Pancreas (tissue), 10 donors: ENCODE measurements at places on chromosomes 6 and 20.

DNA sequence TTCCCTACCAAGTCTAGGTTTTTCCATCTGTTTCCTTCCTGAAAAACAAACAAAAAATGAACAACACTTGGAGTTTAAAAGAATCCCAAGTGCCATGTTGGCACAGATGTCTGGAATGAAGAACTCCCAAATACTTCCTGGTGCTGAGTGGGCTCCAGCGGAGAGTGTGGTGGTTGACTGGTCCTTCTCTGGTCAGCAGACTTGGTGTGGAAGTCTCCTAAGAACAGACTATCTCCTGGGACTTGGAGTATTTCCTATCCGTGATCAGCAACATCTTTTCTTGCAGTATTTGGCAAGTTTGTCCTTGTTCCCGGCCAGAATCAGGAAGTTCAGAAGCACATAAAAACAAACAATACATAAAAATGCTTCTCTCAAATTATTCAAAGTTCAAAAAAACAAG lies 154.1 kb downstream of the MTFR2 start:
- H3K4me1 ChIP-seq: no peaks in the 10 kb centered on the region
- no peaks in the 10 kb centered on the region for H3K36me3 ChIP-seq
- H3K27ac ChIP-seq: no peak overlapping the region
- no peak overlapping the region for H3K4me3 ChIP-seq

- no peak for DNase-seq
- no peaks in the 10 kb centered on the region for H3K4me1 ChIP-seq
- no peak overlapping the region for H3K27ac ChIP-seq
- no peaks in the 10 kb centered on the region for H3K36me3 ChIP-seq
These were observed 519.4 kb upstream of the ZNF337 start for GRCh38 chr20:26216025-26216424.

DNA sequence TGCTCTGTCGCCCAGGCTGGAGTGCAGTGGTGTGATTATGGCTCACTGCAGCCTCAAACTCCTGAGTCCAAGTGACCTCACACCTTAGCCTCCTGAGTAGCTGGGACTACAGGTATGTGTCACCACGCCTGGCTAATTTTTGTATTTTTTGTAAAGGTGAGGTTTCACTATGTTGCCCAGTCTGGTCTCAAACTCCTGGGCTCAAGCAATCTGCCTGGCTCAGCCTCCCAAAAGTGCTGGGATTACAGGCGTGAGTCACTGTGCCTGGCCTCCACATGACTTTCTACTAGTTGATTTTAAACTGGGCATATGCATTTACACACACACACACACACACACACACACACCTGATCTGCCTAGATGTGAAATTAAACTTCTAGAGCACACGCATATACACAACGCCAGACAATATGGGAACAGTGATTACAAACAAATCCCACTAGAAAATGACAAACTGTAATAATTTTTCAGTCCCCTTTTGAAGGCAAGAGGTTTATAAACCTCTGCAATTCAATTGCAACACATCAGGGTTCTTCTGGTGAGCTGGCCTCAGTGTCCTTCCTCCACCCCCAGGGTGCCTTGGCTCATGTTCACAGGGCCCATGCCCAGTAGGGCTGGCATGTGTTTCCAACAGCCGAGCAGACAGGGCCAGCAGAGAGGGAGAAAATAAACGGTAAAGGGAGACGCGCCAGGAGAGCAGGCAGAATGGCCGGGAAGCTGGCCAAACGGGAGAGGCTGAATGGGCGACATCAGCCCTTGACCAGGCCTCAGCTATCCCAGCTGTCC lies 31.2 kb downstream of the PARD6B start:
- H3K27me3 ChIP-seq: no peaks in the 10 kb centered on the region
- H3K4me1 ChIP-seq: peaks cover 32% of the 10 kb centered on the region
- H3K4me3 ChIP-seq: no peak overlapping the region
- DNase-seq: peak; percentile 89
- no peaks in the 10 kb centered on the region for H3K36me3 ChIP-seq

- no peak overlapping the region for H3K4me3 ChIP-seq
- no peak overlapping the region for H3K27ac ChIP-seq
- H3K36me3 ChIP-seq: no peaks in the 10 kb centered on the region
- H3K4me1 ChIP-seq: no peaks in the 10 kb centered on the region
These were observed 660.4 kb upstream of the FLRT3 start for GRCh38 chr20:14997791-14998190.

DNA sequence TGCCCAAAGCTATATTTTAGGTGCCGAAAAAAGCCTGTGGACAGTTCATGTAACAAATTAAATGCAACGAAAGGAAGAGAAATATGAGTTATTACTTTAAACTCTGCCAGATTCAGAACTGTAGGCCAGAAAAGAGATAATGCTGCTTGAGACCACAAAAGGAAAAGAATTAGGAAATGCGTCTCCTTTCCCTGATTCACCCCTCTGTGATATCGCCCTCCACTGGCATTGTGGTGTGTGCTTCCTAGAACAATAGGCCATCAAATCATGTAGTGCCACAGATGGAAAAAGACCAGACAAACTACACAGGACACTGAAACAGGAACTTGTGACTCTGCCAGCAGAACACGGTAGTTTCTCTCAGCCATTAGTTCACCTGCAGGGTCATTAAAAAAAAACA lies 14.7 kb upstream of the LAMA4 start:
- no peak overlapping the region for H3K4me3 ChIP-seq
- no peak overlapping the region for H3K27ac ChIP-seq
- no peaks in the 10 kb centered on the region for H3K27me3 ChIP-seq
- no peak for DNase-seq
- no peaks in the 10 kb centered on the region for H3K4me1 ChIP-seq

DNA sequence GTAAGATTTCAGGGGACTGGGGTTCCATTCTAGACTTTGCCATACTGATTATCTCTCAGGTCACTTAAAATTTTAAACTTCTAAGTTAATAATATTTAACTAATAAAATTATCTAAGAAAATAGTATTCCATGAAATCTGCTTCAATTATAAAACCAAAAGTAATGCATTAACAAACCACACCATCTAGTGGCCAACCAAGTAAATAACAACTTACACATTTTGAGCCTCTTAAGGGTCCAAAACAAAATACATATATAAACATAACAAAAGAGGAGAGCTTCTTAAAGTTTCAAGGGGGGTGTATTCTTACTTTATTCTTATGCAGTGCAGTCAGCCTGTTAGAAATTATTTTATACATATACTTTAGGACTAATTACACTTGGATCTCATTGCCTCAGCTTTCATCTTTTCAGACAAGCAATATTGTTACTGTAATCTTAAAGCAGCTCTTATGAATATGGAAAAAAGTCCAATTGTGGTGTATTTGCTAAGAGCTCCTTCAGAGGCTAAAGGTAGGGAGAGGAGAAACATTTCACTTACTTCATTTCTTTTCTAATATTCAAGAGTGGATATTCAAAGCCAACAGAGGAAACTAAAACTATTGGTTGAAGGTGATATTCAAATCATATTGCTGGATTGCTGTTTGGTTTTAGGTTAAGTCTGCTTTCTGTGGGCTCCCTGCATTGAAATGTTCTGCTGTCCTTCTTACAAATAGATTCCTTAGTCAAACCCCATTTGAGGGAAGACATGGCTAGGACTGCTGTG lies 199.7 kb upstream of the SIM1 start:
- peaks cover 8% of the 10 kb centered on the region for H3K4me1 ChIP-seq
- no peak overlapping the region for H3K4me3 ChIP-seq
- H3K27me3 ChIP-seq: no peaks in the 10 kb centered on the region
- H3K36me3 ChIP-seq: no peaks in the 10 kb centered on the region
- no peak overlapping the region for H3K27ac ChIP-seq
- no peak for DNase-seq

DNA sequence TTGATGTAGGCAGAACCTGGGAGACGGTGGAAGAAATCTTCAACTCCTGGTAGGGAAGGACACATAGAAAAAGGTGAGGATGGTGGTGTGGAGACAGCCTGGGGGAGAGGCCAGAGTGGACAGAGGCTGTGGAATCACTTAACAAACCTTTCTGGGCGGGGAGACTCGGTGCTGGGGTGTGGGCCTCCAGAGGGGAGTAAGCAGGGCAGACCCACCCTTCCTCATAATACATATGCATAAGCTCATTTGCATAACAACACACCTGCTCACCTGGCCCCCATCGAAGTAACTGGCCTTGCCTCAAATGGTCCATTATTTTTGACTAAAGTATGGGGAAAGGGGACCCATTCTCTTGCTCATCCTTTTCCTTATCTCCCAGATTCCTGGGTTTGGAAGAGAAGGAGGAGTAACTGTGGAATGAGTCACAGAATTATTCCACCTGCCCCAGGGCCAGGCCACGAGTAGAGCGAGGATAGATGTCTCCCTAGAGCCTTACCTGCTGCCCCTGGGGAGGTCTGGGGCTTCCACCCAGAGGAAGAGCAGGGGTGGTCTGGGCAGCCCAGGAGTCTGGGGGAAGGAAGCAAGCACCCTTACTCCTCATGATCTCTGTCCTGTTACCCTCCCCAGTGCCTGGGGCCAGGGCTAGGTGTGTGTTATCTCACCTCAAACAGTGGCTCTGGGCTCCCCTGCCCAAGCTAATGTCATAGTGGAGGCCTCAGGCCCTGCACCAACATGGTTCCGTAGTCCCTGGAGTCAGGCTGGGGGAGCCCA lies 10.7 kb upstream of the VEGFA start:
- DNase-seq: no peak
- no peaks in the 10 kb centered on the region for H3K36me3 ChIP-seq
- no peak overlapping the region for H3K4me3 ChIP-seq
- no peak overlapping the region for H3K27ac ChIP-seq
- no peaks in the 10 kb centered on the region for H3K4me1 ChIP-seq

DNA sequence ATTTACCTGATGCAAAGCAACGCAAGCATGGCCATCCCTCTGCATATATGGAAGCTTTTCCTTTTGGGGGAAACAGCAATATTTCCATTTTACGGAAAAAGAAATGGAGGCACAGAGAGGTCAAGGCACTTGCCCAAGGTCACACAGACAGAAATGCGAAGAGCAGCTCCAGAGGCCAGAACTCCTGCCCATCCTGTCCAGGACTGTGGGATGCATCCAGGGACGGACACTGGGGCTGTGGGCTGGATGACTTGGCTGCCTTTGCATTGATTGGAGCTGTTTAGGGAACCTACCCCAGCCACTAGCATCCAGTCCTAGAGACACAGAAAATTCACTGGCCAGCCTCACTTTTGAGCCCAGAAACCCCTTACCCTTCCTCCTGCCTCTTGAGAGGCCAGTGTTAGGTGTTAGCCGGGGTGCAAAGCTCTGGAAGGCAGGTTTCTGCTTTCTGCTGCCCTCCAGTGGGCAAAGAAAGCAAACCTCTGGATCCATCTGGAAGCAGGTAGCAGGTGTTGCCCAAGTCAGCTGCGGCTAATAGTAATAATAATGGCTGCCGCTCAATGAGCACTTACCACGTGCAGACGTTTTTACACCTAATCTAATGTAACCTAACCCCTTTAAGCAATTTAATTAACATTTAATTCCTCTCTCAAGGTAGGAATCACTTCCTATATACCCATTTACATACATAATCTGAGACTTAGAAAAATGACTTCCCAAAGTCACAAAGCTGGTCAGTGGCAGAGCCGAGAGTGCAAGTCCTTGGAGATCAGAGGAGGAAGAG lies 31.7 kb upstream of the CCN5 start:
- DNase-seq: peak; percentile 73
- H3K36me3 ChIP-seq: no peaks in the 10 kb centered on the region

DNA sequence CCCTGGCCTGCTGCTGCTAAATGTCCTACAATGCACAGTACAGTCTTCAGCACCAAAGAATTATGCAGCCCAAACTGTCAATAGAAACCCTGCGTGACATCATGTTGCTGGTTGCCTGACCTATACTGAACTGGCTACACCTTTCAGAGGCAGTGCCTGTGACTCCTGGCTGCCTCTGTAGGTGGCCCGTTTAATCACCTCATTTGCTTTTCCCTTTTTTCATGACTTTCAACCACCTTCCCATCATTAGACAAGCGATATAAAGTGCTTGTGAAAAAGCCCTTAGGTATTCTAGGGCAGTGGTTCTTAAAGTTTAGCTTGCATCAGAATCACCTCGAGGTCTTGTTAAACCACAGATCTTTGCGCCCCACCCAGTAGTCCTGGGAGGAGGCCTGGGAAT lies 33.0 kb upstream of the RIPOR2 start:
- no peak overlapping the region for H3K27ac ChIP-seq
- H3K36me3 ChIP-seq: no peaks in the 10 kb centered on the region
- H3K4me1 ChIP-seq: no peaks in the 10 kb centered on the region
- DNase-seq: no peak
- H3K4me3 ChIP-seq: no peak overlapping the region

DNA sequence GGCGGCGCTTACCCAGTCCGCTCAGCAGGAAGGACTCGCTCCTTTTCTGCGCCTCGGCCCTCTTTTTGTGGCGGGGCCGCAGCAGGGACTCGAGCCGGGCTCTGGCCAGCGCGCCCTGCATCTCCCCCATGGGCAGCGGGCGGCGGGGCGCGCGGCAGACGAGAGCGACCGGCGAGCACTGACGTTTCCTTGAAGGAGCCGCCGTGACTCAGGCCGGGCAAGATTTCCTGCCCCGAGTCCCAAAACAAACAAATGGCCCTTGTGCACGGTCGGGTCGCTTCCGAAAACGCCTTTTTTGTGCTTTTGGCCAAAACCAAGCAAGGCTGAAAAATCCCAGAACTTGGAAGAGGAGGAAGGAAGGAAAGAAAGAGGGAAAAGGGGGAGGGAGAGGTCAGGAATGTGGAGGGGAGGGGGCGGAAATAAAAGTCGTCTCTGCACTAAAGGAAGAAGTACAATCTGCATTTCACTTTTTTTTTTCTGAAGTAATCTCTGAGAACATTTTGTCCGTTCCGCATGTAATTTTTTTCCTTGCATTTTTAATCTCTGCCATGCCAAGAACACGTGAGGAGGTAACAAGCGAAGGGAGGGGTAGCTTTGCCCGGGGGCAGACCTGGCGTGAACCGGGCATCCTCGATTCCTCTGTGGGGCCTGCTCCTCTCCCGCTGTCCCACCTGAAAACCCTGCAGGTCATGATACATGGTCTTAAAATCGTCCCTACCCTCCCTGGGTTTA lies 123.3 kb upstream of the SLC2A12 start:
- peak overlapping the region; percentile 72 for H3K4me3 ChIP-seq
- H3K27me3 ChIP-seq: no peaks in the 10 kb centered on the region
- DNase-seq: peak; percentile 86
- peak overlapping the region; percentile 95 for H3K27ac ChIP-seq
- peaks cover 12% of the 10 kb centered on the region for H3K4me1 ChIP-seq

- no peak overlapping the region for H3K27ac ChIP-seq
- H3K27me3 ChIP-seq: no peaks in the 10 kb centered on the region
- peaks cover 48% of the 10 kb centered on the region for H3K4me1 ChIP-seq
These were observed 2.8 kb downstream of the UNC5CL start for GRCh38 chr6:41036186-41036585.

DNA sequence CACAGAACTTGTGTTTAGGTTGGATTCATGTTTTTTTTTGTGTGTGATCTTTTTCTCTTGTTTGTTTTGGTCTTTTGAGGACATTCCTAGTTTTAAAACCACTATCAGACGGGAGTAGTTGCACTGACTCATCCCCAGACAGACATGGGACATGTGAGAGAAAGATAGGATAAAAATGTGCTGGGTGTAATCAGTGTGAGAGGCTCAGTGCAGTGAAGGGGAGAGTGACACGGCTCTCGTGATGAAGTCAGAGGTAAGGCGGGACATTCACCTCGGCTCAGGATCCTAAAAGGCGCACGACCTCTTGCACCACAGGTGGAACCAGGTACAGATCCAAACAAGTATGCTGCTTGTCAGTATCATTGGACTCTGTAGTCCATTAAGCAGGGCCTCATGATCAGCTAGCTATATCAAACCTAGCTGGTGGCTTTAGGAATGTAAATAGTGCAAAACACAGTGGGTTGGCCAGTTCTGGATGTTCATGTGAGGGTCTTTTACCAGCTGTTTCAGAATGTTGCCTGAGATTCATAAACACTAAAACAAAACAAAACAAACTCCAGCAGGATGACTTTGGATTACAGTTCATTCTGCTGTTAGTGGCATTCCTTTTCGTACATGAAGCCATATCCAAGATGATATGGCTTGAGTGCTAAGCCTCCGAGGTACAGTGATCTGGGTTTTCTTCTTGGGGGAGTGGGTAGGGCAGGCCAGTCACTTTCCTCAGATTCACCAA lies 18.0 kb downstream of the FOXO3 start:
- H3K4me3 ChIP-seq: no peak overlapping the region
- H3K36me3 ChIP-seq: no peaks in the 10 kb centered on the region
- H3K4me1 ChIP-seq: peaks cover 72% of the 10 kb centered on the region
- H3K27ac ChIP-seq: no peak overlapping the region
